PC-3 (cell line): ENCODE measurements at places on chromosomes 16 and 17.
A peak's percentile ranks its signal among the peaks of the same experiment; 100 is the strongest.

- peak; percentile 57 for DNase-seq
- H3K4me3 ChIP-seq = no peak overlapping the region
- no peaks in the 10 kb centered on the region for H3K4me1 ChIP-seq
- H3K27ac ChIP-seq = no peak overlapping the region
- H3K36me3 ChIP-seq = no peaks in the 10 kb centered on the region; the same call in 1 of the 2 replicates
These were observed 40.1 kb downstream of the NOS2 start for GRCh38 chr17:27760069-27760885.

DNA sequence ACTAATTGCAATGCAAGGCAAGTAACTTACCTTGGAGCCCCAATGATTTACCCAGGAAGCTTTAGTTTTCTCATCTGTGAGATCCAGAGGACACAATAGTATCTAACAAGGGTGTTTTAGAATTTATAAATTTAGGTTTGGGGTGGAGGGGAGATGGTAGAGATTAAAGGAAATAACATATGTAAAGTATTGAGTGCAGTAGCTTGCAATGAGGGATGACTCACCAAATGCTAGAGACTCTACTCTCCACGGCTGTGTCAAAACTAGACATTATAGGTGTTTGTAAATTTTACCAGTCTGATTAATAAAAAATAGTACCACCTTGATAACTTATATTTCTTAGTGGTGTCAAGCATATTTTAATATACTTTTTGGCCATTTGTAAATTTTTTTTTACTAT is 3.7 kb upstream of the ABCA9 start:
- H3K27ac ChIP-seq = no peak overlapping the region
- H3K4me1 ChIP-seq = no peaks in the 10 kb centered on the region
- peaks cover 31% of the 10 kb centered on the region for H3K27me3 ChIP-seq

- no peak for DNase-seq
- H3K27me3 ChIP-seq = no peaks in the 10 kb centered on the region
- H3K36me3 ChIP-seq = no peaks in the 10 kb centered on the region
- no peak overlapping the region for H3K27ac ChIP-seq
- H3K4me3 ChIP-seq = no peak overlapping the region
- H3K4me1 ChIP-seq = no peaks in the 10 kb centered on the region
These were observed 25.1 kb upstream of the NOS2 start for GRCh38 chr17:27825459-27825858.

DNA sequence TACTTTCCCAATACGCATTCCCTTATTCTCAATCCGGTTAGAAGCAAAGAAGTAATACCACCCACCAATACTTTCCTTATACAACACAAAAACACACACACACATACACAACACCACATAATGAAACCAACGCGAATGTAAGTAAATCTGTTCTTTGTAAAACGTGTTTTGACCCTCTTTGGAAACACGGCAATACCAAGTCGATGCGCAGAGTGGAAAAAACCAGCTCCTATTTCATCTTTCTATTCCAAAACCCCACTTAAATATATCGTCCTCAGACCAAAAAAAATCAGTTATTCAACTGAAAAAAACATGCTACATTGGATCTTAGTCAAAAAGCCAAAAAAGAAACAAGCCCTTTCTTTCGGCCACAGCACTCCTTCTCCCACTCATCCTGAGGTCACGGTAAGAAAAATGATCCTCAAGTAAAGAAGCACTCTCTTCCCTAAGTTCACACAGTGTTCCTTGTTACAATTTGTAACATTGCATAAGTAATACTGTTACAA is 31.0 kb upstream of the ARL4D start:
- H3K27me3 ChIP-seq = no peaks in the 10 kb centered on the region
- DNase-seq = peak; percentile 90
- no peaks in the 10 kb centered on the region for H3K36me3 ChIP-seq
- H3K4me3 ChIP-seq = peak overlapping the region; percentile 66
- H3K27ac ChIP-seq = peak overlapping the region; percentile 92
- H3K4me1 ChIP-seq = peaks cover 12% of the 10 kb centered on the region

DNA sequence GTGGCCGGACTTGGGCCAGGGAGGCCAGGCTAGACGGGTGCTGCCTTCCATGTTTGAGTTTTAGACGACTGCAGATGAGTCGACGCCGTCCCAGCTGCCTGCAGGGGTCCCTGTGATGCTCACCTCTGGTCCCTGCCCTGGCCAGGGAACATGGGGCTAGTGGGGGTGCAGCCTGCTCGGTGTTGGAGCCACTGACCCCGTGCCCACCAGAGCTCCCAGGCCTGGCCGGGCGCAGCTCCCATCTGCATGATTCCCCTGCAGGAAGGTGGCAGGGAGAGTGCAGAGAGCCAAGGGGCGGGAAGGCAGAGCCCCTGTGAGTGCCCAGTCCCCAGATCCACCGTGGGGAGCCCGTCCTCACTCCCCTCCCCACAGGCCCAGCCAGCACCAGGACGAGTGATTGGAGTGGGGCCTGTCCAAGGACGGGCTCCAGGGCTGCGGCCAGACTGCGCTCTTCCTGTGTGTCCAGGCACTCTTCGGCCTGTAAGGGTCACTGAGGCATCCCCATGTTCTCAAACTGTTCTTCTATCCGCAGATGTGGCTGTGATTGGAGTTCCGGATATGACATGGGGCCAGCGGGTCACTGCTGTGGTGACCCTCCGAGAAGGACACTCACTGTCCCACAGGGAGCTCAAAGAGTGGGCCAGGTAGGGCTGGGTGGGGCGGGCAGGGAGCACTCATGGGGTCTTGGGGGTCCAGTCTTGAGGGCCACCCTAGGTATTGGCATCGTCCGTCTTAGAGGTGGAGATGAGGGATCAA is 26.0 kb upstream of the CDH15 start:
- H3K4me1 ChIP-seq = no peaks in the 10 kb centered on the region
- no peaks in the 10 kb centered on the region for H3K36me3 ChIP-seq
- H3K27ac ChIP-seq = no peak overlapping the region
- H3K4me3 ChIP-seq = no peak overlapping the region

DNA sequence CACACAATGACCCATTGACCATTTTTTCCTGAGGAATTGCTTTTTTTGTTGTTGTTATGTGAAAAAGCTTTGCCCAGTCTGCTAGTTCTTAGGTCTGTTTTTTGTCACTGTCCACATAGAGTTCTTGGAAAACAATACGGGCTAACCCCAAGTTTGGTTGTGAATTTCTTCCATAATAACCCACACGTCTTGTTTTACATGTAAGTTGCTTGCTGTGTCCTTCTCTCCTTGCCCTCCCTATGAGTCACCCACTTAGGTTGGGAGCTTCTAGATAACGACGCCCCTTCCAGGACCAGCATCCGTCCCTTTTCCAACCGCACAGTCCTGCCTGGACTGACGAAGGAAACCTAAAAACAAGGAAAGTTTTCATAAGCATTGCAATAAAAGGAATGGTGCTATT is 175.3 kb upstream of the HS3ST3A1 start:
- H3K27me3 ChIP-seq = no peaks in the 10 kb centered on the region
- no peaks in the 10 kb centered on the region for H3K36me3 ChIP-seq
- H3K4me1 ChIP-seq = 0 out of 2 replicates have a peak, but pooled peaks cover 5% of the 10 kb centered on the region
- H3K4me3 ChIP-seq = no peak overlapping the region
- no peak for DNase-seq

GRCh38 chr17:8018436-8018835 is 16.0 kb downstream of the GUCY2D start:
- no peak for DNase-seq
- H3K36me3 ChIP-seq = no peaks in the 10 kb centered on the region
- no peaks in the 10 kb centered on the region for H3K27me3 ChIP-seq
- H3K4me1 ChIP-seq = peaks cover 28% of the 10 kb centered on the region
- H3K4me3 ChIP-seq = no peak overlapping the region

GRCh38 chr17:75242461-75243042 is 18.9 kb downstream of the GGA3 start:
- peaks cover 73% of the 10 kb centered on the region for H3K36me3 ChIP-seq
- no peak for DNase-seq
- H3K4me1 ChIP-seq = no peaks in the 10 kb centered on the region
- no peak overlapping the region for H3K27ac ChIP-seq
- no peaks in the 10 kb centered on the region for H3K27me3 ChIP-seq

DNA sequence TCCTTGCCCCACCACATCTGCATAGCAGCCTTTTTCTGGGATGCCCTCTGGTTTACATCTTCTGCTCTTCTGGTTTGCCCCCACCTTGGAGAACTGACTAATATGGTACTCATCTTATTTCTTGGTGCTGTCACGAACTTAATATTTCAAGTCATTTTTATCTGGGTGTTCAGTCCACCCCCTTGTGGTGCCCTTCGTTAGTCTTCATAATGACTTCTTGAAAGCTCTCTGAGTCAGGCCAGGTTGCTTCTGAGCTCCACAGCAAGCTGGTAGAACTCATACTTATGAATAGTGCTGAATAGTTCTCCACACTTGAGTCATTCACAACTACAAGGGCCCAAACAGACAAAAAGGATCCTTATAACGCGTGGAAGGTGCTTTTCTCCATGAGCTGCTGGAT is 35.8 kb upstream of the TEKT3 start:
- no peaks in the 10 kb centered on the region for H3K27me3 ChIP-seq
- peaks cover 44% of the 10 kb centered on the region for H3K4me1 ChIP-seq
- DNase-seq = peak; percentile 97
- H3K27ac ChIP-seq = peak overlapping the region; percentile 93

GRCh38 chr17:6512552-6512951 is 43.8 kb downstream of the PITPNM3 start:
- DNase-seq = no peak
- H3K36me3 ChIP-seq = no peaks in the 10 kb centered on the region
- H3K27me3 ChIP-seq = no peaks in the 10 kb centered on the region
- H3K4me3 ChIP-seq = no peak overlapping the region
- no peak overlapping the region for H3K27ac ChIP-seq

DNA sequence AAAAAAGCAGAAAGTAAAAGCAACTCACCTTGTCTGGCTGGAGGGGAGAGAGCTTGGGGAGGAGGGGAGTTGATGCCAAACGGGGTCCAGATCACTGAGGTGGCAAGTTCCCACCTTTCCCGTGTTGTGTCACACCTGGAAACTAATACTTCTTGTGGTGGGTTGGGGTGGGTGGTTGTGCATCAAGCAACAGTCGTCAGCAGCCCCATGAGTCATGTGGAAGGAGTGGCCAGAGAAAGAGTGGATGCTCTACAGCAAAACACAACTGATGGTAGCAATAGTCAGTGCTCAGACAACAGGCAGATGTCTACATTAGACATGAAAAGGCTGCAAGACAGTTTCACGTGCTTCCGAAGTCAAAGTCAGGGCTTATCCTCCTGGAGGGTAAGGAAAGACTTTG is 35.4 kb downstream of the ARSG start:
- H3K4me3 ChIP-seq = no peak overlapping the region
- no peaks in the 10 kb centered on the region for H3K36me3 ChIP-seq
- H3K27ac ChIP-seq = no peak overlapping the region
- no peak for DNase-seq

GRCh38 chr16:31868691-31869167 is 4.9 kb upstream of the ZNF267 start:
- H3K27ac ChIP-seq = no peak overlapping the region
- no peak overlapping the region for H3K4me3 ChIP-seq
- H3K27me3 ChIP-seq = no peaks in the 10 kb centered on the region
- no peaks in the 10 kb centered on the region for H3K36me3 ChIP-seq
- DNase-seq = peak; percentile 75

DNA sequence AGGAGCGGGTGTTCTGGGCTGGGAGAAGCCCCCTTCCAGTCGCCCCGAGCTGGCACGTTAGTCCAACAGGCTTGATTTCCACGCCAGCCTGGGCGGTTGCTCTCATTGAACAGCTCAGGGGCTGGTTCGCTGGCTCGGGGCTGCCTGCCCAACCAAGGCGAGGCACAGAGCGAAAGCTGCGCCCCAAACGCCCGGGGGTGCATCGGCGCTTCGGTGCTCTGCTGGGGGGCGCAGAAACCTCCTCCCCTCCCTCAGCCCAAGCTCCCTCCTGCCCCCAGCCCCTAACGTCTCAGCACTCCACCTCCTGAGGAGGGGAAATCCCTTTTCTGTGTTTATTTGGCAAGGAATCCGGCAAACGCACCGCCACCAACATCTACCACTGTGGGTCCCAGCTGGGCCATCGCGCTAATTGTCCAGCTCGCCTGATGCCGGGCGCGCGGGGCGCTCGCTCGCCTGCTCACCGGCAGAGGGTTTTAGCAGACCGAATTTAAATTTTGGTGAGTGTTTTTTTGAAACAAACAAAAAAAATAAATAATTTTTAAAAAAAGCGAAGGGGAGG is 29.5 kb upstream of the RBFOX1 start:
- H3K27me3 ChIP-seq = no peaks in the 10 kb centered on the region
- no peak overlapping the region for H3K4me3 ChIP-seq
- no peaks in the 10 kb centered on the region for H3K4me1 ChIP-seq
- no peak for DNase-seq
- no peaks in the 10 kb centered on the region for H3K36me3 ChIP-seq

DNA sequence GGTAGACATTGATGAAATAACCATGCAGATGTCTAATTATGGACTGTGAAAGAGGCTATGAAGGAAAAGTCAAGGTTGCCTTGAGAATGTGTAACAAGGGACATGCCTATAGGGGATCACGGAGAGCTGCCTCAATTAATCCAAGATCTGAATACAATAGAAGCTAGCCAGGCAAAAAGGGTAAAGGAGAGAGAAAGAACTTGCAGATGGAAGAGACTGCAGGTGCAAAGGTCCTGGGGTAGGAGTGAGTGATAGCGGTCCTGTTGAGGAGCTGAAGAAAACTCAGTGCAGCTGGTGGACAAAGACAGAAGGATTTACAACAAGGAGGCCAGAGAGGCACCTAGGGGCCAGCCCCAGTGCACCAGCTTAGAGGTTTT is 15.9 kb upstream of the TNS4 start:
- H3K4me3 ChIP-seq = peak overlapping the region; percentile 4; the same call in 1 of the 2 replicates
- peaks cover 82% of the 10 kb centered on the region for H3K4me1 ChIP-seq
- DNase-seq = no peak
- peak overlapping the region; percentile 100 for H3K27ac ChIP-seq
- H3K27me3 ChIP-seq = no peaks in the 10 kb centered on the region

DNA sequence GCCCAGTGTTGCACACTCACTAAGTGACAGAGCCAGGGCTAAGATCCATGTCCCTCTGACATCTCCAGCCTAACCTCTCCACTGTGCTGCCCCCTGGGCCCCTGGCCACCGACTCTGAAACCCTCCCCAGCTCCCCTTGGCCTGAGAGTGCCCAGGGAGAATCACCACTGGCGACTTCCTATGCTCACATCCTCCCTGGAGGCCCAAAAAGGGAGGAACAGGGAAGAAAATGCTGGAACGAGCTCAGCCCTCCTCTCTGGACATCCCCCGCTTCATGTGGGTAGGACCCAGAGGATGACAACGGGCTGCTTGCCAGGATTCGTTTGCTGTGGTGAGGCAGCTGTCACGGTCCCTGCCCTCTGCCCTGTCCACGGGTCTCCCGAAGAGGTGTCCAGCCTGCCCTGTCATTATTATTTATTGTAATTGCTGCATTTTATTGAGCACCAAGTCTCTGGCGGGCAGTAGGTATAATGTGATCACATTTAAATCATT is 153.5 kb upstream of the RPL38 start:
- H3K4me3 ChIP-seq = no peak overlapping the region
- H3K27ac ChIP-seq = no peak overlapping the region
- H3K27me3 ChIP-seq = peaks cover 88% of the 10 kb centered on the region
- no peak for DNase-seq
